D721Med (cell line): ENCODE measurements at places on chromosomes 16 and 17.

GRCh38 chr17:80362428-80363119, 52.4 kb upstream of the ENDOV start:
- DNase-seq = no peak

GRCh38 chr16:71461686-71462648, at the start of gene ZNF23:
Gene ZNF23 (minus strand): TSS chr16:71462247. CDS start chr16:71456796, 5,451 bp downstream.
- DNase-seq = peak; percentile 59

- no peak for DNase-seq
Measured at GRCh38 chr17:21059761-21060160, 16.9 kb upstream of the USP22 start.

GRCh38 chr16:21647562-21648164, 4.7 kb downstream of the IGSF6 start:
- no peak for DNase-seq

DNA sequence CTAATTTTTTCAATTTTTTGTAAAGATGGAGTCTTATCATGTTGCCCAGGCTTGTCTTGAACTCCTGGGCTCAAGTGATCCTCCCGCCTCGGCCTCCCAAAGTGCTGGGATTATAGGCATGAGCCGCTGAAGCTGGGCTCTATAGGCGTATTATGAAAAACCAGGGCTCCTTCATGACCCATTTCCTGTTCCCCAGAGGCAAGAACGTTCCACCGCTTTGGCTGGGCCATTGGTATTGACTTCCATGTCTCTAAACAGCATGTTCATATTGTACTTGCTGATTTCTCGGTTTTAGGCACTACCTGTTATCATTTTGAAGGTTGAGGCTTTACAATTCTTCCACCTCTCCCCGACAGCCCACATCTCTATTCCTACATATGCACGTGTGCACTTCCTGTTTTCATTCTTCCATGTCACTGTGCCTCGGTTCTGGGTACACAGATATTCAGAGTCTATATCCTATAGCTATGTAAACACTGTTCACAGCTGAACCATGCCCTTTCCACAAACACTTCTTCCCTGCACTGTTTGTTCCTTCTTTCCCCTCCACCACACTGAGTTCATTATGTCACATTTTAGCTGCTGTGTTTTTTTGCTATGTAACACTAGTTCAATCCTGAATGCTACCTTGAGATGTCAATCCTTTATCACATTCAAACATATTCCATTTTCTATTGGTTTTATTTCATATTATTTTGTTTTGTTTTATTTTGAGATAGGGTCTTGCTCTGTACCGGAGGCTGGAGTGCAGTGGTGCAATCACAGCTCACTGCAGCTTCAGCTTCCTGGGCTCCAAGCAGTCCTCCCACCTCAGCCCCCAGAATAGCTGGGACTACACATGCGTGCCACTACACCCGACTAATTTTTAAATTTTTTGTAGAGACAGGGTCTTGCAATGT, 16.8 kb upstream of the MAPK3 start:
- DNase-seq = no peak

DNA sequence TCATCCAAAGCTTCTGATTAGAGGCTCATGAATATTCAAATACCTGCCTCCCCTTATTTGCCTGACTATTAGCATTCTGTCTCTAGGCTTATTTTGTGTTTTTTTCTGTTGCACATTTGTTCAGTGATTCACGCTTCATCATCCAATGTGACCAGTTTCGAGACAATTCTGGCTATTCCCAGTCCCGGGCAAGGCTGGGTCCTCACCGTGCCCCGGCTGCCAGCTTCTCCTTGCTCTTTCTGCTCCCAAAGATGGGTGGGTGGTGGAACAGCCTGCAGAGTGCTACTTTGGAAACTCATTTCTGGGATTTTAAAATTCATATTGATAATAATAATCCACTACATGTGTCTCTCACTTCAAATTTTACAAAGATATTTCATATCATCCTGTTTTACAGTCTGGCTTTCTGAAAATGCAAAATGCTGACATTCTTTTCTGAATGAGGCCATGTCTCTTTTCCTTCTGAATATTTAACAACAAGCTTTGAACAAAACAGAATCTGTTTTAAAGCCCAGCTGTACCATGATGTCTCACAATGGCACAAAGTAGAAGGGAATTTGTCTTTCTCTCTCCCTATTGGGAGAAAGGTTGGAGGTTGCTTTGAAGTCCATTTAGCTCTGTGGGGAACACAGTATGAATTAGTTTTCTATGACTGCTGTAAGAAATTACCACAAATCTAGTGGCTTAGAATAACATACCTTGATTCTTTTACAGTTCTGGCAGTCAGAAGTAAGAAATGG, 116.9 kb upstream of the CDH13 start:
- DNase-seq = no peak

DNA sequence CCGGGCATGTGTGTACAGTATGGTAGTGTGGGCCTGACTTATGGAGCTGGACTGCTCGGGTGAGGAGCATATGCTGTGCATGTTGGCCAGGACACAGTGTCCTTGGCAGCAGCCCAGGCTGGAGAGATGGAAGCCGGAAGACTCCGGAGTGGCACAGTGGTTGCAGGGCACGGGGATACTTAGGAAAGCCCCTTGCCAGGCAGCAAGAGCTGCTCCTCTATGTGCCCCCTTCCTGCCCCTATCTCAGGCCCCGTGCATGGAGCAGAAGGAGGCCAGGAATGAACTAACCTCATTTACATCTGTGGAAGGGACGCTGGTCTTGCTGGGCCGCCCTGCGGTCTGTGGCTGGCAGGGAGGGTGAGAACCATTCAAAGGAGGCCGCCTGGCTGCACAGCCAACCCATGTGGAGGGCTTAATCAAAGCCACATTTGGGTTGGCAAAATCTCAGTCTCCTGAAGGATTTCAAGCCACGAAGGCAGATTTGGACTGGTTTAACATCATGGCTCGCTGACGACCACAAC, 32.2 kb upstream of the RCVRN start:
- DNase-seq = no peak

DNA sequence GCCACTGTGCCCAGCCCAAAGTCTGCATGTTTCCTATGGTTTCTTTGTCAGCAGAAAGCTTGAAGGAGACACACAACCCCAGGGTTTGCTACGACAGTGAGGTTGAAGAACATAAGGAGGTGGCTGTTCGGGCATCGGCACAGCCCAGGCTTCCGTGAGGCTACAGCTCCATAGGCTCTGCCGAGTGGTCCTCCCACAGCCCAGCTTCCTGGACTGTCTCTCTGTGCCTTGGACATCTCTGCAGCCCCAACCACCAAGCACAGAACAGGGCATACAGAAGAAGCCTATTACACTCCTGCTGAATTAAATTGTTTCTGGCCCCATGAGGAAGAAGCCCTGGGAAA, 3.2 kb upstream of the HAP1 start:
- DNase-seq = no peak

DNA sequence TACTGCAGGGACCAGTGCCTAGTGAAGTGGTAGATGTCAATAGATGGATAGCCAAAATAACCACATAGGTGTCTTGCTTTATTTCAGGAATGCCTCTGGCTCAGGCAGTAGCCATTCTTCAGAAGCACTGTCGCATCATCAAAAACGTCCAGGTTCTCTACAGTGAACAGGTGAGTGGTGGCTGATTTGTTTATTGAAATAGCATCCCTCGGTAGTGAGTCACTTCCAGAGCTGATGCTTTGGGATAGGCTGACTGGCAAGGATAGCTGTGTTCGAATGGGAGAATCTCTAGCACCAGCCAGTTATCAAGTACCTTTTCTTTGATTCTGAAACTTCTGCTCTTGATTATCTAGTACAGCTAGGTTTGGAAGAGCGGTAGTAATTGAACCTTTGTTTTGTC, 10.3 kb downstream of the PHAF1 start:
- no peak for DNase-seq

DNA sequence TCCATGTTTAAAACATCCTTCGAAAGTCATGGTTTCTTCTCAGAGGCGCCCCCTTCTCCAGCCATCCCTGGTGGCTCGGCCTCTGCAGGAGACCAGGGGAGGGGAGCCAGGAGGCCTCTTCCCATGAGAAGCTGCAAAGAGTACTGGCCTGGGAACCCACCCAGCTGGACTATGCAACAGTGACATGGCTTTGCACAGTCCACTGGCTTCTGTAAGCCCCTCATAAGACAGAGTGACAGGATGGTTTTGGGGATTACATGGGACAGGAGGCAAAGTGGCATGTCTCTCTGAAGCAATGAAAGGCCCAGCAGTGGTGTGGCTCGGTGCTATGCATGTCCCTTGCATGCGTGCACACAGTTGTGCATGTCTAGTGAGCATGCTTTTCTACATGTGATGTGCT, 99.5 kb downstream of the C16orf78 start:
- no peak for DNase-seq

GRCh38 chr17:80475910-80476876, at the start of gene NPTX1:
Gene NPTX1 (minus strand): TSS chr17:80476607. CDS start chr17:80476446, 161 bp downstream.
- no peak for DNase-seq

- DNase-seq = no peak
Measured at GRCh38 chr16:85199069-85199725, 86.9 kb upstream of the CIBAR2 start.

- no peak for DNase-seq
Measured at GRCh38 chr17:50111673-50112655, 16.8 kb downstream of the PDK2 start.

DNA sequence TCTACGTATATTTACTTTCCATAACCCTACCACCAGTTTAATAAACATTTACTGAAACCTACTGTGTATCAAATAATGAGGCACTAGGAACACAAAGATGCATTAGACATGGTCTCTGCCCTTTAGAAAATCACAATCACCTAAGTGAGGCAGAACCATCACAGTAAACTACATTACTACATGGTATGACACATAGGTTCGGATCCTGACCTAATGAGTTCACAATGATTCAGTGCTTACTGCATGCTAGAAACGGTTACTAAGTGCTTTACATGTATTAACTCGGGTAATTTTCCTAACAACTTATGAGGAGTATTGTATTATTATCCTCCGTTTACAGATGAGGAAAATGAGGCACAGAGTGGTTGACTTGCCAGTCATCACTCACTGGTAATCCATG, 5.2 kb upstream of the SYNRG start:
- DNase-seq = no peak

- DNase-seq = no peak
Measured at GRCh38 chr16:57629516-57630406, 1.3 kb downstream of the ADGRG1 start.

GRCh38 chr17:78745407-78746088, 36.5 kb downstream of the CYTH1 start:
- DNase-seq = no peak

- DNase-seq = no peak
Measured at GRCh38 chr16:87101903-87102302, 215.3 kb downstream of the C16orf95 start.

GRCh38 chr17:71724339-71724738, 396.5 kb upstream of the SOX9 start:
- DNase-seq = no peak

GRCh38 chr17:78736526-78737079, 45.5 kb downstream of the CYTH1 start:
- no peak for DNase-seq

DNA sequence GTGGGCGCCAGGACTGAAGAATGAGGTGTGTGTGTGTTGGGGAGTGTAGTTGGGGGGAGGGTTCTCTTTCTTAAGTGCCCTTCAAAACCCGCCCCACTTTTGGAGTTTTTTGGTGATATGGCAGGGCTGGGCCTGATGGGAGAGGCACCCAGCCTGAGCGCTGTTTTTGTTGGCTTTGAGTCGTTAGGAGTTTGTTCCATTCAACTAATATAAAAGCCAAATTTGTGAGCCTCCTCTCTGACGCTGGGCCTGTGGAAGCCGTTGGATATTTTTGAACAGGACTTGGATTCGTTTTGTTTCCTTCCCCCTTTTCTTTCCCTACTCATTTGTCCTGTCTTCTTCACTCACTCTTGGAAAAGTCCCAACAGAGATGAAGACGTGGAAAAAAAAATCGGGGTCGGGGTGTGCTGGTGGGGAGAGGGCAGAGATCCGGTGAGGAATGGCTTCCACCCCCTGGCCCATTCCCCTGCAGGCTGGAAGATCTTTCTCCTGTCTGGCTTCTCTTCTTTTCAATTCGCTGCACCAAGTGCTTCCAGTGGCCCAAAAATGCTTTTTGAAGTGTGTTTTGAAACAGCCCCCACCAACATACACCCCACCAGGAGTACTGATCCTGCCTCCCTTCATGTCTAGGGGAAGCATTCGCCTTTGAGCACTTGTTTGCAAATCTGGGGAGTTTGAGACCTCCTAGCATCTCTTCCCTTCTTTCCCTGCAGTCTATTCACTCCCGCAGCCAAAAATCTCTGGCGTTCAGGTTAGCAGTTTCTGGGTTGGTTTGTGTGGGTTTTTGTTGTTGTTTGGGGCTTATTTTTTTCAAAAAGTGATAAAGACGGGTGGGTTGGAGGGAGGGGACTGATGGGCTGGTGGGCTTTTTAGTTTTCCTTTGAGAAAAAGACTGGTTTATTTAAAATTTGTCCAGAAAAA, 2.6 kb downstream of the FZD2 start:
- DNase-seq = no peak

- DNase-seq = no peak
Measured at GRCh38 chr16:48395375-48395774, 10.2 kb upstream of the SIAH1 start.

GRCh38 chr16:48565752-48566151, 44.2 kb downstream of the N4BP1 start:
- no peak for DNase-seq

DNA sequence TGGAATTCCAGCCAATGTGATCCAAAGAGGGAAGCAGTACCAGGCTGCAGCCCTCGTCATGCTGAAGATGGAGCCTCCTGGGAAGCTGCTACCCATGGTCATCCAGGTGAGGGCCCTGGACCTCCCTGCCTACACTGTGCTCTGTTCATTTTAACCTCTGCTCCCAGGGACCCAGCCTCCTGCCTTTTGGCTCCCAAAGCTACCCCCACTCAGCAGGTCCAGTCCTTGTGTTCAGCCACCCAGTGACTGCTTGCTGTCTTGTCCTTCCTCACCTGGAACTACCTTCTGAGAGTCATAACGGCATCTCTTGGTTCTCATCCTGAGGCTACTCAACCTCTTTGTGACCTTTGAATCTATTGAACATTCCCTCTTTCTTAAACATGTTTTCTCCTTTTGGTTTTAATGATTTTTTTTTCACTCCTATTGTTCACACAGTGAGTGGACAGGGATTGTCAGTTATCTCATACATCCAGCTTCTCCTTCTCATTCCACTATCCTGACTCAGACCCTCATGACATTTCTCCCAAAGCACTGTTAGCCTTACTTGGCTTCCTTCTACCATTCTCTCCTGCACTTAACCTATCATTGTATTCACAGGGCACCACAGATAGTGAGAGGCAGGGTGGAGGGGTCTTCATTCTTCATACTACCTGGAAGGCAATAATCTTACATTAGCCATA, 53.3 kb downstream of the GOSR1 start:
- no peak for DNase-seq

DNA sequence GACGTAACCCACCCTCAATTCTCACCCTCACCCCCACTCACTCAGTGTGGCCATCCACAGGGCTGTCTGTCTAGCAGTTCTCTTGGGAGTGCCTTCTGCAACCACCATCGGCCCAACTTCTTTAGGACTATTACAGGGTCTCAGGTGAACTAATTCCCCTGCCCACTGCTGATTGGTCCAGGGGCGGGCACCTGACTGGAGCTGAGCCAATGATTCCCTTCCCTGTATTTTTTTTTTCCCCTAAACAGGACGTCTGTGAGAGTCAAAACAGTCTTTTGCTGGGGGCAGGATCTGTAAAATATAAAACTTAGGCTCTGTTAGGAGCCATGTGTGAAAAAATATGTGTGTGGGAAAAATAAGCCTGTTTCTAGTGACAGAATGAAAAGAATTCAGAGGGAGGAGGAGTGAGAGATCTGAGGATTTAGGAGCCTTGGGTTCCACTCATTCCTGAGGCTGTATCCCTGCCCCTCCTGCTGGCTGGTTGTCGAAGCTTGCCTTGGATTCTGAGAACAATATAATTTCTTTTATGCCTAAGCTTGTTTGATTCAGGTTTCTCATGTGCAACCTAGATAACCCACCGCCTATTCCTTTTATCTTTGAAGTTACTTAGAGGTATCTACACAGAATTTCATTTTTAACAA, 115.0 kb downstream of the SPACA3 start:
- no peak for DNase-seq
